Activated CD4-positive, alpha-beta T cell treated with anti-CD3 and anti-CD28 coated beads for 4 hours (primary cell): ENCODE measurements at places on chromosomes 2 and 18.

DNA sequence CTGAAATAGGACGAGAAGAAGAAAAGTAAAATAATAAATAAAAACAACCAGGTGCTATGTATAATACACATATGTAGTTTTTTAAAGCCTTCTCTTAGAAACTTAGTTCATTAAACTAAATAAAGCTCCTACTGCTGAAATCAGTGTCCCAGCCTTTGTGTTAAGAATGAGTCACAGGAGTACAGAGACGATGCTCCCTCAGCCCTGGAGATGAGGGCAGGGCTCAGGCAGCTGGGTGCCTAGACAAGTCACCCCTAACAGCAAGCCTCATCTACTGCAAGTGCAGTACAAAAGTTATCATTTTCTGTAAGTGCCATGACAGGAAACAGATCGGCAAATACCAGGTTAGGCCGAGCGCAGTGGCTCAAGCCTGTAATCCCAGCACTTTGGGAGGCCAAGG lies 18.2 kb downstream of the KIDINS220 start:
- DNase-seq: no peak

DNA sequence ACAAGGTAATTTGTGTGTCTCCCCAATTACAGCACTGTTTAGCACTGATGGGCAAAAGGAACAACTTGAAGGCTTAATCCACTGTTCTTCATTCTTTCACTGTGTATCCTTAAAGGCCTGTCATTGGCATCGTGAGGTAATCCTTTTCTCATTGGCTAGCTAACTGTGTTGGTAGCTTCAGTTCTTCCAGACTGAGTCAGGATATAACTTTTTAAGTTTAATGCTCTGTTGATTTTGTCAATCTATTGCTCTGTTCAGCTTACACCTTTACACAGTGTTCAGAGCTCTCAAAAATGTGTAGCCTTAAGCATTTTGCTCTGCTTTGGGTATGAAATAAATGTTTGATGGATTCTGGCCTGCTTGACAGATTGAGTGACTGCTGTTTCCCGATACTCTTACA lies 148.2 kb downstream of the KIAA1328 start:
- DNase-seq: no peak

- no peak for DNase-seq
Observed at GRCh38 chr2:218953366-218953954, 6.0 kb upstream of the CDK5R2 start.

- DNase-seq: no peak
Observed at GRCh38 chr2:55169915-55170314, 62.2 kb downstream of the CLHC1 start.

GRCh38 chr2:237480988-237481525 lies 6.0 kb upstream of the MLPH start:
- no peak for DNase-seq

DNA sequence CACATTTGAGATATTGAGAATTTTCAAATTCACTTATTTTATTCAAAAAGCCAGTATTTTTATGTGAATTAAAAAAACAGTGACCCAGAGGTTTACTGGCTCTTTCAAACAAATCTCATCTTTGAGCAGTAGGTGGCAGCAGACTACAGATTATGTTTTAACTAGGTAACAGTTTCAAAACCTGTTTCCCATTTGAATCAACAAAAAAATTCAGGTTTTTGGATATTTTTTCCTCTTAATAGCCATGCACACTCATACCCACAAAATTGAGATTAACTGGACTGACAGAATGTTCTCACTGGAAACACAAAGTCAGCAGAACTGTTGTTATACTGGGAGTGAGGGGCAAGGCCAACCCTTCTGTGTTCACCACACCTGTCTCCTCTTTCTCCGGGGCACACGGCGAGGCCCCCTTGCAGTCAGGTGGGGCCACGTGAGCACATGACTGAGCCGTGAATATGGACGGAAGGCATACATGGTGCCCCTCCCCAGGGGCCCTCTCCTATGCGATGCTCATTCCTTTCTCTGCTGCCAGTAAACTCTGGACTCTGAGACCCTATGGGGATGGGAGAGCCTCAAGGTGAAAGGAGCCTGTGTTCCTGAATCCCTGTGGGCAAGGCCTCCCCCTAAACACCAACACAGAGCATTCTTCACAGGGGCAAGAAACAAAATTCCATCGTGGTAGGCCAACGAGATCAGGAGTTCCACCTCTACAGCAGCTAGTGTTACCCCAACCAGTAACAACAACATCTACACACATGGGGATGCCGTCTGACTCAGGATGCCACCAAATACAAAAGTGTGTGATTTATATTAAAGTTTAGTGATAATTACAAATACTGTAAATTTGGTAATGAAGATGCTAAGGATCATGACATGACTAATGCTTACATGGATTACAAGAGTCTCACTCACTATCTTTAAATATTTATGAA lies 80.4 kb downstream of the LPIN2 start:
- DNase-seq: peak; percentile 46
